ENCODE measurements at places on chromosomes 11 and 22. TPM values are rescaled to one million over a fixed set of nuclear protein-coding genes. Genes with fewer than 3 reads are reported as not detected.
A peak's percentile ranks its signal among the peaks of the same experiment; 100 is the strongest.

IFTAP gene
- polyA plus RNA-seq = 40.3 TPM

CEND1 gene
- polyA plus RNA-seq = 0.56 TPM

DEPDC7 gene
- 17.5 TPM for polyA plus RNA-seq

DNA sequence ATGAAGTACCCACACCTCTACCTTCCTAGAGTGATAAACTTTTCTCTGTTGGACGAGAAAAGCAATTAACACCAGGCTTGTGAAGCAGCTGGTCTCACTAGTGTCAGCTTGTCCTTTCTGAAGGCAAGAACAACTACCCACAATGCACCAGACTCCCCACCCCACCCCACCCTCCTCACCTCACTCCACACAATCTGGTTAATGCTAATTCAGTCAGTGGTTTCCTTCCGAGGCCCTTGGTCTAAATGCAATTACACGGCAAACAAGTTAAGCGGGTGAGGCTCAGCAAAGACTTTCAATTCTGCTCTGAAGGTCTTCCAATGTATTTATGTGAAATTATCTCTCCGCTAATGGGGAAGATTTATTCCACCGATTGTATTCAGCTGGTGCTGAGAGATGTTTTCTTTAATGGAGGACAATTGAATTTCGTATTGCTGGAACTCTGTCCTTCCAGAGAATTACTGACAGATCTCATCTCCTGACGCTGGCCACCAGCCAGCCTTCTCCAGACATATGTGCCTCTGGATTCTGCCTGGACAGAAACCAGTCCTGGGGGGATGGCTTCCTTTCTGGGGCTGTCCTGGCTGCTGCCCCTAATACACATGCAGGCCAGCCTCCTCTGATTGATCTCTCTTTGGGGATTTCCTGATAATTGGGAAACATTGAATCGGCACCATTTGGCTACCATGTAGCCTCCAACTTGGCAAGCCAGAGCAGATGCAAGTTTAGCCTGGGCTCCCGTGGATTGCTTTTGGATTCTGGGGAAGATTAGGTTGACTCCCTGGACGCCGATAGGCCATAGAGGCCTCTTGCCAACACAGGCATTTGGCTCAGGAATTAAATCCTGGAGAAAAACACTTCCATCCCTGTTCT, 165.8 kb upstream of the NARS2 start:
- DNase-seq = peak; percentile 83

GRCh38 chr11:21295508-21295907, 626.1 kb downstream of the NELL1 start:
- DNase-seq = peak; percentile 1

- no peak for DNase-seq
Observed at GRCh38 chr22:29205252-29205593, 473 bp upstream of the EMID1 start.

DNA sequence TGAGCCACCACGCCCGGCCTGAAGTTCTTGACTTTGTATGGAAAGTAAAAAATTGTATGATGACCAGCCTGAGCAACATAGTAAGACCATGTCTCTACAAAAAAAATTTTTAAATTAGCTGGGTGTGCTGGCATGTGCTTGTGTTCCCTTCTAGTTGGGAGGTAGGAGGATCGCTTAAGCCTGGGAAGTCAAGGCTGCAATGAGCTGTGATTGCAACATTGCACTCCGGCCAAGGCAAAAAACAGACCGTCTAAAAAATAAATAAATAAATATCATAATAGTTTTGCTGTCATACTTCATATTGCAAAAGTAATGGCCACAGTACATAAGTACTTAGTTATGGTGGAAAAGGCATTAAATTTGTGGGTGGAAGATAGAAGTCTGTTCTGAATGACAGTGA, 3.4 kb downstream of the AGBL2 start:
- no peak for DNase-seq
